ENCODE measurements at places on chromosomes 2 and 18.

DNA sequence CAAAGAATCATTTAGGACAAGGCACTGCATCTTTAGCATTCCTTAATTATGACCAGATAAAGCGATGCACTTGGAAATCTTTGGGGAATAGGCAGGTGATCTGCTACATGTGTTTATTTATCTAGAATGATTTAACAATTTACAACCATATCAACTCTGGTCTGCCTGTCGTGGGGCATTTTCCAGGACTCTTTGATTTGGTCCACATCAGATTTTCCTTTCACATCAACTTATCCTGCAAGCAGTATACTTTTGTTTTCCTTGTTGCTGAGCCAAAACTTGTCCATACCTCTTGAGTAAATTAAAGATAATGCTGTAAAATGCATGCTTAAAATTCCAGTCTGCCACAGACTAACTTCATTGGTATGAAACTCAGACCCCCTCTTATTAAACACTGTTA, 312.4 kb upstream of the TCF4 start:
- DNase-seq, result no peak

DNA sequence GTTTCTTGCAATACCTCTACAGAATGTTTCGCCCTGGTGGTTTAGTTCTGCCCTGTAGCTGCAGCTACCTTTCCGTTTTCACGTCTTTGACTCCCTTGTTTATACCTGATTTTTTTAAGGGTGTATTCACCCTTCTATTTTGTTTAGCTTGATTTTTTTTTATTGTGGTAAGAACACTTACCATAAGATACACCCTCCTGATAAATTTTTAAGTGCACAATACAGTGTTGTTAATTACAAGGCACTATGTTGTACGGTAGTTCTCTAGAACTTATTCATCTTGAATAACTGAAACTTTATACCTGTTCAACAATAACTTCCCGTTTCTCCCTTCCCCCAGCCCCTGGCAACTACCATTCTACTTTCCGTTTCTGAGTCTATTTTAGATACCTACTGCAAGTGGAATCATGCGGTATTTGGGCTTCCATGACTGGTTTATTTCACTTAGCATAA, 48.9 kb upstream of the NABP1 start:
- no peak for DNase-seq

GRCh38 chr2:171083451-171083850, 77.2 kb downstream of the TLK1 start:
- DNase-seq, result no peak

GRCh38 chr2:134988994-134989605, 58.1 kb downstream of the MAP3K19 start:
- no peak for DNase-seq

- DNase-seq, result no peak
These were observed 146.5 kb downstream of the DDX1 start for GRCh38 chr2:15738225-15738546.
